ENCODE measurements at places on chromosomes 4 and X.
A peak's percentile ranks its signal among the peaks of the same experiment; 100 is the strongest.

GRCh38 chr4:150268444-150268843, 190.2 kb downstream of the DCLK2 start:
- no peak for DNase-seq
- H3K4me1 ChIP-seq, result no peaks in the 10 kb centered on the region
- no peak overlapping the region for H3K4me3 ChIP-seq
- H3K36me3 ChIP-seq, result peaks cover 3% of the 10 kb centered on the region
- no peak overlapping the region for H3K27ac ChIP-seq

- H3K27me3 ChIP-seq, result no peaks in the 10 kb centered on the region
- H3K4me1 ChIP-seq, result no peaks in the 10 kb centered on the region
- no peak overlapping the region for H3K4me3 ChIP-seq
- DNase-seq, result no peak
These were observed 126.8 kb upstream of the MAMLD1 start for GRCh38 chrX:150236327-150236726.

GRCh38 chr4:82397527-82397926, 23.7 kb upstream of the HNRNPD start:
- H3K4me3 ChIP-seq, result no peak overlapping the region
- no peaks in the 10 kb centered on the region for H3K36me3 ChIP-seq
- DNase-seq, result no peak
- no peaks in the 10 kb centered on the region for H3K27me3 ChIP-seq

GRCh38 chr4:76594173-76594572, 159.1 kb downstream of the SHROOM3 start:
- no peak for DNase-seq
- no peaks in the 10 kb centered on the region for H3K36me3 ChIP-seq
- H3K27ac ChIP-seq, result no peak overlapping the region
- no peak overlapping the region for H3K4me3 ChIP-seq
- H3K4me1 ChIP-seq, result no peaks in the 10 kb centered on the region
- no peaks in the 10 kb centered on the region for H3K27me3 ChIP-seq

GRCh38 chr4:147078875-147079658, 133.4 kb upstream of the TTC29 start:
- H3K4me1 ChIP-seq, result no peaks in the 10 kb centered on the region
- DNase-seq, result no peak
- H3K27ac ChIP-seq, result no peak overlapping the region
- H3K36me3 ChIP-seq, result no peaks in the 10 kb centered on the region
- H3K27me3 ChIP-seq, result no peaks in the 10 kb centered on the region
- H3K4me3 ChIP-seq, result no peak overlapping the region

GRCh38 chrX:11419102-11419501, 125.9 kb downstream of the AMELX start:
- no peaks in the 10 kb centered on the region for H3K36me3 ChIP-seq
- no peaks in the 10 kb centered on the region for H3K27me3 ChIP-seq
- no peaks in the 10 kb centered on the region for H3K4me1 ChIP-seq

DNA sequence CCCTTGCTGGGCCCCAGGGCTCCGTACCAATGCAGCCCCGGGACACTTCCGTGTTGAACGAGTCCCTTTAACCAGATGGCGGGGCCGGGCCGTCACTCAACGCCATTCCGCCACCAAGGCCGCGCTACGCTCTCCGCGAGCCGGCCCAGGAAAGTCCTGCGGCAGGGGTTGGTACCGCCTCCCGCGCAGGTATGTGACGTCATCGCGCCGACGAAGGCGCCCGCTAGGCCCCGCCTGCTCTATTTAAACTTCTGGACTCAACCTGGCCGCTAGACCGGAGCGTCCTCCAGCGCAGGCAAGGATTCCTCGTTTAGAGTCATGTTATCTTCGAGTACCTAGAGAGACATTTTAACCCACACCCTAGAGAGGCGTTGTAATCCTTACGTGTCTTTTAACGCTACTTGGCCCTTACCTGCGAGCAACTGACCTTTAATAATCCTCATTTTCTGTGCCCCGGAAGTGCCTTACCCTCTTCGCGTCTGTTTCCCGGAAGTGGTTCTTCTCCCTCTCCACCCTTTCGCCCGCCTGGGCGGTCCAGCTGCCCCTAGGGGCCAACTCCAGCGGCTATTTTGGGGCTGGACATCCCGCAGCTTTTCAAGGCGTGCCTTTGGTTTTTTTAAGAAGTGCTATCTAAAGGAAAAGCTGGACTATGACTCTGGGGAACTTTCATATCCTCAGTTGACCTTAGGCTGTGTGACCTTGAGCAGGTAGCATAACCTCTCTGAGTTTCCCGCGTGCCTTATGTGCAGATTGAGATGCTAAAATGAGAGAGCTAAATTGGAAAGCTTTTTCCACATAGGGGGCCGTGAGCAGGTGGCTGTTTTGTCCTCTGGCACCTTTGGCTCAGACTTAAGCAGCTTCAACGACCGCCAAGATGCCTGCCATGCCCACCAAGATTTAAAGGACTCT, at the start of gene PNPLA4:
Gene PNPLA4, minus strand, starts transcription at position 155 of the 909 bp plus-strand sequence. CDS start 1,294 bp downstream, outside the sequence.
- peaks cover 14% of the 10 kb centered on the region for H3K4me1 ChIP-seq
- H3K27ac ChIP-seq, result peak within 1 kb of the TSS; percentile 90
- peak within 1 kb of the TSS; percentile 72 for H3K4me3 ChIP-seq
- no peaks in the 10 kb centered on the region for H3K36me3 ChIP-seq
- H3K27me3 ChIP-seq, result no peaks in the 10 kb centered on the region

DNA sequence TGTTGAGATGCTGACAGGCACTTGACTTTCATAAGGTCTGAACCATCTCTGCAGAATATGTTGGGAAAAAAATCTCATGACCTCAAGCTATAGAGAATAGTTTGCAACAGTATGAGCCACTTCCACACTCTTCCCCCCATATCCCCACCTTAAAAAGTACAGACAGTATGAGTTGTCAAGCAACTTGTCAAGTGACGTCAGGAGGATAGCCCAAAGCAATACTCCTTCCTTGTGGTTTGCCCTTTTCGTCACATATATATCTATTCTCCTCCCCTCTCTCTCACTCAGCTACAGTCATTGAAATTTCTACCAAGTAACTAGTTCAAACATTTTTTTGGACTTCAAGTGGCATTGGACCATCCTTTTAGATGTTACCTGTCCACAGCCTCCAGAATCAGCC, 67.7 kb downstream of the MCF2 start:
- no peak overlapping the region for H3K4me3 ChIP-seq
- H3K36me3 ChIP-seq, result no peaks in the 10 kb centered on the region
- no peak overlapping the region for H3K27ac ChIP-seq
- H3K4me1 ChIP-seq, result no peaks in the 10 kb centered on the region

DNA sequence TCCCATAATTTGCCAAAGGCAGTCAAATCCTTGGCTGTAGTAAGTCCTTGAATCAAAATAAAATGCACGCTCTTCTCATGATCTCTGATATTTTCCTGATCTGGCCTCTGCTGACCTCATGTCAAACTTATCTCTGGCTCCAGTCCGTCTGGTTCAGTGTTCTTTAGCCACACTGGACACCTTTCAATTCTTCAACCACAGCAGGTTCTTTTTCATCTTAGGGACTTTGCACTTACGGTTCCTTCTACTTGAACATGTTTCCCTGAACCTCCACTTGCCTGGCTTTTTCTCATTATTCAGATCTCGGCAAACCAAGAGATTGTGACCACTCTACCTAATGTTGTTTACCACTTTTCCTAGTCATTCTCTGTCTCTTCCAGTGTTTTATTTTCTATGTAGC, 10.3 kb downstream of the ENPEP start:
- H3K4me3 ChIP-seq, result no peak overlapping the region
- H3K27ac ChIP-seq, result no peak overlapping the region
- H3K36me3 ChIP-seq, result no peaks in the 10 kb centered on the region
- peaks cover 8% of the 10 kb centered on the region for H3K27me3 ChIP-seq
- no peak for DNase-seq
- H3K4me1 ChIP-seq, result peaks cover 3% of the 10 kb centered on the region

DNA sequence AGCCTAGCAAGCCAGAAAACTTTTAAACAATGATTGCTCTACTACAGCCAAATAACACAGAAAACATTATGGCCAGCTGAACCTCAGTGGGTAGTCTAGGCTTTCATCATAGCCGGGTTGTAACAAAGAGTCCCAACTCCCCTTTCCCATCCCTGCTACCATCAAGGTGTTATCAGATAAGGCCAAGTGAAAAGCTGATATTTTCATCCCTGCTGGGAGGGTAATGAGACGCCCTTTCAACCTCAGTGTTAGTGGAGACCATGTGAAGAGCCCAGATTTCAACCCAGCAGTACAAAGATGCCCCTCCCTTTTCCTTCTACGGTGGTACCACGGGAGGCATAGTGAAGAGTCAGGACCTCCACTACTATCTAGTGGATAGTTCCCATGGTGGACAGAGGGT, 433.7 kb downstream of the GPM6A start:
- H3K27me3 ChIP-seq, result no peaks in the 10 kb centered on the region
- no peak overlapping the region for H3K4me3 ChIP-seq
- no peaks in the 10 kb centered on the region for H3K36me3 ChIP-seq
- H3K27ac ChIP-seq, result no peak overlapping the region
- DNase-seq, result no peak

DNA sequence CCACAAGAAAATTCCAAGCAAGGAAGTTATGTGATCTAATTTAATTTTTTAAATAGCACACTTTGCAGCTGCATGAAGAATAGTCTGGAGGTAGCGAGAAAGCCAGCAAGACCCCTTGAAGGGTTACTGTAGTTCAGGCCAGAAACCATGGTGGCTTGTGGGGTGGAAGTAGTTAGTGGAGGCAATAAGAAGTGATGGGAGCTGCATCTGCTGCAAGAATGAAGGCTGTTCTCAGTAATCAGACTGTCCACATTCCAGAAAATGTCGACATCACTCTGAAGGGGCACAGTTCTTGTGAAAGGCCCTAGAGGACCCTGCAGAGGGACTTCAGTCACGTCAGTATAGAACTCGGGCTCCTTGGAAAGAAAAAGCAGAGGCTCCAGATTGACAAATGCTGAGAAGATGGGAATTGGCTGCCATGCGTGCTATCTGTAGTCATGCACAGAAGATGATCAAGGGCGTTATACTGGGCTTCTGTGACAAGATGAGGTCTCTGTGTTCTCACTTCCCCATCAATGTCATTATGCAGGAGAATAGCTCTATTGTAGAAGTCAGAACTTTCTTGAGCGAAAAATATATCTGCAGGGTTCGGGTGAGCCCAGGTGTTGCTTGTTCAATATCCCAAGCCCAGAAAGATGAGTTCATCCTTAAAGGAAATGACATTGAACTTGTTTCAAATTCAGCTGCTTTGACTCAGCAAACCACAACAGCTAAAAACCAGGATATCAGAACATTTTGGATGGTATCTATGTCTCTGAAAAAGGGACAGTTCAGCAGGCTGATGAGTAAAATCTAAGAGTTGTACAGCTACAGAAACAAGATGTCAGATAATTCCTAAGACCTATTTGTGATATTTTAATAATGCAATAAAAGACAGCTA, 254.2 kb downstream of the CBR4 start:
- H3K27me3 ChIP-seq, result no peaks in the 10 kb centered on the region
- DNase-seq, result no peak
- no peaks in the 10 kb centered on the region for H3K36me3 ChIP-seq
- no peaks in the 10 kb centered on the region for H3K4me1 ChIP-seq
- H3K27ac ChIP-seq, result no peak overlapping the region
- H3K4me3 ChIP-seq, result no peak overlapping the region

- H3K4me3 ChIP-seq, result no peak overlapping the region
- H3K36me3 ChIP-seq, result no peaks in the 10 kb centered on the region
- peak overlapping the region; percentile 72 for H3K27ac ChIP-seq
- H3K27me3 ChIP-seq, result no peaks in the 10 kb centered on the region
- no peak for DNase-seq
- peaks cover 43% of the 10 kb centered on the region for H3K4me1 ChIP-seq
These were observed 4.9 kb downstream of the SLC9A7 start for GRCh38 chrX:46754036-46754435.

- no peaks in the 10 kb centered on the region for H3K27me3 ChIP-seq
- no peak for DNase-seq
- H3K27ac ChIP-seq, result no peak overlapping the region
- H3K4me1 ChIP-seq, result no peaks in the 10 kb centered on the region
- no peaks in the 10 kb centered on the region for H3K36me3 ChIP-seq
- H3K4me3 ChIP-seq, result no peak overlapping the region
These were observed 7.4 kb downstream of the HTT-AS start for GRCh38 chr4:3066836-3067400.

GRCh38 chr4:4430492-4431195, 43.7 kb downstream of the NSG1 start:
- DNase-seq, result peak; percentile 36
- H3K36me3 ChIP-seq, result peaks cover 8% of the 10 kb centered on the region
- no peaks in the 10 kb centered on the region for H3K4me1 ChIP-seq
- H3K4me3 ChIP-seq, result no peak overlapping the region
- H3K27me3 ChIP-seq, result no peaks in the 10 kb centered on the region

DNA sequence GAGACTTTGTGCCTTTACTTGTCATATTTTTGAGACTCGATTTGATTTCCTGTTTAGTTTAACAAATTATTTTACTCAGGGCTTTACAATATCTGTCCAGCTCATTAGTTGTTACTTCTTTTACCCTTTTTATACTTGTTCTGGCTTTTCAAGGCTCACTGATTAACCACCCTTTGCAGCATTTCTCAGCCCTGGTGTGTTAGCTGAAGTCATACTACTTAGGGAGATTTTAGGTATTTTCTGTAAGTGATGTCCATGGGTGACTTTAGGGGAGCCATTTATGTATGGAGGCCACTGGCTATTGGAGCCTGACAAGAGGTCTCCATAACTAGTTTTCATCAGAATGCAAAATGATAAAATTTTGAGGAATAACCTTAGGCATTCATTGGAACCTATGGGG, 147.2 kb downstream of the RPA4 start:
- no peaks in the 10 kb centered on the region for H3K4me1 ChIP-seq
- no peak for DNase-seq
- H3K27ac ChIP-seq, result no peak overlapping the region
- H3K36me3 ChIP-seq, result no peaks in the 10 kb centered on the region

- no peak overlapping the region for H3K27ac ChIP-seq
- no peak for DNase-seq
- no peaks in the 10 kb centered on the region for H3K36me3 ChIP-seq
These were observed 67.1 kb downstream of the ABCG2 start for GRCh38 chr4:88091378-88091777.

DNA sequence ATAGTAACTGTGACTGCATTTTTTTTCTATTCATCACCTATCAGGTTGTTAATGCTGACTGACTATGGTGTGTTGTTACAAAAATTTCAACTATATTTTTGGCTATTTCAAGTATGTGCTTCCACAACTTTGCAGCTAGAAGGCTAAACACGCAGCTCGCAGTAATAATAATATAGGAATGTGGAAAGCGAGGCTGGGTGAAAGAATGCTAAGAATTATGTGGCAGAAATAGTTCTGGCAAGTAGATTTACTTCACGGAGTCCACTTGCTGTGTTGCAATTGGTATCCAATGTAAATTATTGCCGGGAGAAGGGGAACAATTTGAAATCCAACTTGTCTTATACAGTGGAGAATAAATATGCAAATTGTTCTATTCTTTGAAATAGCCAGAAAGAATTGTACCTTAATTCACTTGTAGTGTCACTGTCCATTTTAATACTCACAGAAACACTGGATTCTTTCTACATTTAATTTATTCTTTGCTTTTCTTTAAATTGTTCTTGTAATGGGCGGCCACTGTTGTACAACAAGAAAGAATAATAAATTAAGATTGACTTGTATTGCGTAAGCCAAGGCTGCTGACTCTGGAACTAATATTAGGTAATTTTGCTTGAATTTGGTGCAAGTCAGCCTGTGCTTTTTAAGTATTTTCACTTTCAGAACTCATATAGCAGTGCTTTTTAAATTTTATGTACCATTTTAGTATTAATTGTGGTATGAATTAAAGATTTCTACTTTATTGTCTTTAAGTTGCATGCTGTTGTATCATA, 154.9 kb downstream of the FRMPD4 start:
- no peaks in the 10 kb centered on the region for H3K4me1 ChIP-seq
- DNase-seq, result no peak
- no peaks in the 10 kb centered on the region for H3K36me3 ChIP-seq

- no peak for DNase-seq
- no peaks in the 10 kb centered on the region for H3K4me1 ChIP-seq
- H3K36me3 ChIP-seq, result no peaks in the 10 kb centered on the region
These were observed 145.2 kb upstream of the SFRP2 start for GRCh38 chr4:153933915-153934687.

- H3K27ac ChIP-seq, result no peak overlapping the region
- H3K36me3 ChIP-seq, result no peaks in the 10 kb centered on the region
- H3K4me1 ChIP-seq, result no peaks in the 10 kb centered on the region
- no peak for DNase-seq
These were observed 47.5 kb upstream of the SCRG1 start for GRCh38 chr4:173446416-173446815.

Measured in B cell (primary cell).